Stimulated activated CD8-positive, alpha-beta memory T cell treated with anti-CD3 and anti-CD28 coated beads, Interleukin-7, amount 100 ng/mL, for 1 hour (primary cell): ENCODE measurements at places on chromosomes 16 and 17.

GRCh38 chr17:34556384-34556783 is 23.0 kb upstream of the TMEM132E start:
- no peak for DNase-seq

DNA sequence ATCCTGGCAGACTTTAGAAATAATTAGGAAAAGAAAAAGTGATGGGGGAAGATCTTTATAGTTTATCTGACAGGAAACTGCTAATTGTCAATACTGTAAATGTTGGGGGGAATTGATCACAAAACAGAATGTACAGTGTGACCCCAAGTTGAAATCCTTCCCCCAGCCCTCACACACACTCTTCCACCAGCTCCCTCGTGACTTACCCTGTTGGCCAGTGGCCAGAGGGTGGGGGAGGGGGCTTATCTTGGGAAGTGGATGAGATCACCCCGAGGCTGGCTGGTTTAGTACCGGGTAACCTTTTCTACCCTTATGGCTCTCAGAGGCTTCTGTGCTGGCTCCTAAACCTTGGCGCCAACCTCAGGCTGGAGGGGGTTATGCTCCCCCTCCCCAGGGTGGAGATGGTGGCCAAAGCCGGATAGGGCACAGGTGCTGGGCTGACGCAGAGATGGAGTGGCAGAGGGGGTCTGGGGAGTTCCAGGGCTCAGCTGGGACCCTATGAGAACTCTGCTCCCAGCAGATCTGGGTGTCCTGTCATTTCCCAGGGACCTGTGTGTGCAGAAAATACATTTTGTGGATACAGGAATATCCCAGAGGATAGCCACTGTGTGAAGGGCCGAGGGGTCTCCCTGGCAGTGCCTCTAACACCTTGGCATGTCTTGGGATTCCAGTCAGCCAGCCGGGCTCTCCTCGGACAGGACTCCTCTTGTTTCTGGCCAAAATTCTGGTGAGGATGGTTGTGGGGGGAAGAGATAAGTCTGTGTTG is 18.6 kb downstream of the CDH16 start:
- no peak for DNase-seq

- no peak for DNase-seq
These were observed 25.3 kb upstream of the ZNF469 start for GRCh38 chr16:88357317-88358022.

DNA sequence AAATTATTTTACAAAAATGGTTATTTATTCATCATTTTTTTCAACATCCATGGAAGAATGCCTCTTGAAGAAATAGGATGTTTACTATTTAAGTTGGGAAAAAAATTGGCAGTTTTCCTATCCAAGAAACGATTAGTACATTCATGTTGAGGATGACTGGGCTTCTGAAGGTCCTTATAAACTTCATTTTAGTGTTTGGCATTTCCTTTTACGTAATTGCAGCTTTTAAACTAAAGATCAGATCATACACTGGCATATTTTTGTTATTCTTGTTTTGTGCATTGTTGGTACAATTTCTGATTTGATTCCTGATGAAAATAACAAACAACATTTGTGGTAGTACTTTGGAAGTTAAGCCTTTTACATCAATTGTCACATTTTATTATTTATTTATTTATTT is 11.5 kb downstream of the KCNJ16 start:
- no peak for DNase-seq

GRCh38 chr17:77717941-77718668 is 240.4 kb upstream of the TNRC6C start:
- DNase-seq, result no peak

DNA sequence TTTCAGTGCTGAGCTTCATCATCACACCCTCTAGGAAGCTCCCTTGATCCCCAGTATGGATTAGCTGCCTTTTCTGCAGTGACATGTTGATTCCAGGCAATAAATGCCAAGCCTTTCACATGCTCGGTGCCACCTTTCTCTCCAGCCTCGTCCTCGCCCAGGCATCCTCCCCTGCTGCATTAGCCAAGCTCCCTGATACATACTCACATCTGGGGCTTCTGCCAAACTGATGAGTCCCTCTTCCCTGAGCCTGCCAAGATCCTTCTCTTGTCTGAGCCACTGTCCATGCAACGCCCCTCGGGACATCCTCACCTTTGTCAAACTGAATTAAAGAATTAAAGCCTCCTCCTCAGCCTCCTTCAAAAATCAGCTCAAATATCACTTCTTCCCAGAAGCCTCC is 538.5 kb upstream of the CDH11 start:
- DNase-seq, result no peak
